Activated CD8-positive, alpha-beta memory T cell treated with anti-CD3 and anti-CD28 coated beads, Interleukin-2, amount 10 ng/mL, durations not matched to agents 7 days and 5 days (primary cell): ENCODE measurements at places on chromosomes 13 and 19. TPM values are rescaled to one million over a fixed set of nuclear protein-coding genes. Genes with fewer than 3 reads are reported as not detected.

DNA sequence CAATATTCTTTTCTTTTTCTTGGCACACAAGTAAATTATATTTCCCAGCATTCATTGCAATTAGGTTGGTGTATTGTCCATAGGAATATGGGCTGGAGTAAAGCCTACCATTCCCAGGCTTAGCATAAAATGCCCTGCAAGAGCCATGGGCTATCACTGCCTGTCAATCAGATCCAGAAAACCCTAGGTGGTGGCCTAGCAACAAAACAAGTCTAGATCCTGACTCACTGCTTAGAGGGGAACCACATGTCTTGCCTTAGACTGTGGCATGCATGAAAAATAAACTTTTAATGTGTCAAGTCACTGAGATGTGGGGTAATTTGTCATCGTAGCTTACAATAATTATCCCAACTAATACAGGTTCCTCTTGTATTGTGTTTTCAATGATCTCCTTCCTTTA lies 16.2 kb downstream of the SOX21 start:
- H3K4me3 ChIP-seq: no peak overlapping the region
- peaks cover 42% of the 10 kb centered on the region for H3K27me3 ChIP-seq
- DNase-seq: no peak
- no peaks in the 10 kb centered on the region for H3K4me1 ChIP-seq
- no peak overlapping the region for H3K27ac ChIP-seq

RETN gene
- total RNA-seq: not detected

- peaks cover 5% of the 10 kb centered on the region for H3K27me3 ChIP-seq
- no peaks in the 10 kb centered on the region for H3K4me1 ChIP-seq
- no peak overlapping the region for H3K27ac ChIP-seq
- no peaks in the 10 kb centered on the region for H3K36me3 ChIP-seq
- no peak for DNase-seq
Measured at GRCh38 chr19:8028951-8029491, 23.5 kb upstream of the CCL25 start.

- no peak overlapping the region for H3K27ac ChIP-seq
- no peaks in the 10 kb centered on the region for H3K36me3 ChIP-seq
- no peak overlapping the region for H3K4me3 ChIP-seq
- DNase-seq: no peak
Measured at GRCh38 chr13:46947425-46948191, 50.8 kb upstream of the HTR2A start.

GRCh38 chr13:103878891-103879605 lies 812.8 kb upstream of the SLC10A2 start:
- H3K36me3 ChIP-seq: no peaks in the 10 kb centered on the region
- H3K27me3 ChIP-seq: no peaks in the 10 kb centered on the region
- no peak for DNase-seq
- H3K27ac ChIP-seq: no peak overlapping the region
